ENCODE measurements at places on chromosomes 2 and 18.
A peak's percentile ranks its signal among the peaks of the same experiment; 100 is the strongest.

DNA sequence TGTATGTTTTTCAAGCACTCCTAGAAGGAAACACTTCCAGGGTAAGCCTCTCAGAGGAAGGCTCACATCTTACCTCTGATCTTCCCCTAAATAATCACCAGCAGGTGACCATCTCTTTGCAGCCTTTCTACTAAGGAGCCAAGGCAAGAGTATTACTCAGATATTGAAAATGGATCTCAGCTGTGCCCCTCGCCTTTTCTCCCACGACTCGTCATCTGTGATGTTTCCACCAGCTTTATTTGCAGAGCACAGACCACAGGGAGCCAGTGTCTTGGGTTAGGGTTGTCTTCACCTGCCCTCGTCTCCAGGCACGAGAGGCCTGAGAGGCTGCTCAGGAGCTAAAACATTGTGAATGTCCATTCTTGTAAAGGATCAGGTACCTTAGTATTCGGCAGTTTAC, 16.9 kb upstream of the SCLY start:
- DNase-seq: no peak

- no peak for DNase-seq
Observed at GRCh38 chr2:222228054-222228453, 70.7 kb downstream of the PAX3 start.

DNA sequence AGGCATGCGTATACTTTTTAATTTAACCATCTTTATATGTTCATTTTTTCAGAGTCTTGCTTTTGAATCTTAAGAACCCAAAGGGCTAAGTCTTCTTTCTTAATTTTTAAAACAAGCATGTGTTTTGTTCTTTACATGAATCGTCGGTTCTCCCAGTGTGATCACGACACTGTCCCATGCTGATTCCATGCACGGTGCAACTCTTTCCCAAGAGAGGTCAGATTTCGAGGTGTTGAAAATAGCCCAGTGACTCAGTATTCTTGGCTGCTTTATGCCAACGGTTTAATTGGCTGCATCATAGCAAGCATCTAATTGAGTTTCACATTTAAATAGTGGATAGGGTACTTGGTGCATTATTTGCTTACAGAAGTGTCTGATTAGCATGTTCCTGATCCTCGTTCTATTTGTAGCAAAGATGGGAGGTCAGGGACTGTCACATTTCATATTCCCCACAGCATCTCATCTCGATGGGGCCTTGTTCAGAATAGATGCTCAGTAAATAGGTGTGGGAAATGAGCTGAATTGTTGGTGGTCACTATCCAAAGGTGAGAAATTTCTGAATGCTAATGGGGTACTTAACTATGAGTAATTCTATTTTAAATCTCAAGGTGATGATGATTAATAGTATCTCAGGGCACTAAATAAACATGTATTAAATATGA, 2.8 kb downstream of the NPAS2 start:
- DNase-seq: no peak

- no peak for DNase-seq
Observed at GRCh38 chr2:100285691-100286090, 36.6 kb downstream of the LONRF2 start.

DNA sequence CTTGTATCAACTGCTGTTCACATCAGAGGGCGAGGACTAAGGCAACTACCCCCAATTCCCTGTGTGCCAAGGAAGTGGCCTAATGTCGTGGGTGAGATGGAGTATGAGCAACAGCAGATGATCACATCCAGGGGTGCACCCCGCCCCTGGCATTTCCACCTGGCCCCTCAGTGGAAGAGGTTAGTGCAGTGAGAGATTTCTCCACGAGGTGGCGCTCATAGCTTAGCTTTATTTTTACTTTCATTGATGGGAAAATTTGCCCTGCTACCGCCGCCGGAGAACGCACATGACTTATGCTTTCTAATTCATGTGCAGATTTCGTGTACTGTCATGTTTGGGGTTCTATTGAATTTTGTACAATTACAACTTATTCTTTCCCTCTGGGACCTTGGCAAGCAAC, 470.6 kb upstream of the MEX3C start:
- no peak for DNase-seq

DNA sequence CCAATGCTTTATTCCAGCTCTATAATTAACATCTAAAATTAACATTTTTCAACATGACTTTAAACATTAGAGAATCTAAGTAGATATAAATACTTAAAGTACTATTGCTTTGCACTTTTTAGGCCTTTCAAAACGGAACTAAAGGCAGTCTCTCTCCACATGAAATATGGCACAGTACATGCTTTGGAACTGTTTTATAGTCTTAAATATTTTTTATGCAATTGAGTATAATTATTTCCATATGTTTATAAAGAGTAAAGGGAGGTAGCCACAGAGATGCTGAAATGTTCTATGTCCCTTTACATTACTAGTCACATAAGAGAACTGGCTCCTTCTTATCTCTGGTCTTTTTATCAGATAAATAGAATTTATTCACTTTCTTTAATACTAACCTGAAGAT, 674.0 kb downstream of the PLCL1 start:
- DNase-seq: no peak

- no peak for DNase-seq
Observed at GRCh38 chr2:145751155-145751554, 1231.2 kb upstream of the ZEB2 start.

- no peak for DNase-seq
Observed at GRCh38 chr2:174971868-174972781, 33.1 kb downstream of the CHN1 start.

GRCh38 chr2:21131861-21132260, 8.1 kb downstream of the TDRD15 start:
- DNase-seq: no peak

DNA sequence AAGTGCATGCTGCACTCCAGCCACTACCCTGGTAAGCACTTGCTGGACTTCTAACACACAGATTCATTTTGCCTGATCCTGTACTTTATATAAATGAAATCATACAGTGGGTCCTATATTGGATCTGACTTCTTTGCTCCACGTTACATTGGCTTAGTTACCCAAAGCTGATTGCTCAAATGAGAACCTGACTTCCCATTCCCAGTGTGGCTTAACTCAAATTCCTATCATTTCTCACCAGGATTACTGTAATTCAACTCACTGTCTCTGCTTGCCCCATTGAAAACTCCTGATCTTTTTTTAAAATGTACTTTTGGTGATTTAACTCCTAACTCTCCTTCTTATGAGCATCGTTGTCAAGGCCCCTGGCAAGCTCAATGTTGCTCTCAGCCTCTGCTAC, 1.4 kb downstream of the RSAD2 start:
- DNase-seq: no peak

GRCh38 chr2:73028841-73029240, 42.7 kb downstream of the SFXN5 start:
- DNase-seq: no peak

GRCh38 chr2:64120008-64120407, 24.2 kb downstream of the PELI1 start:
- DNase-seq: no peak

- DNase-seq: no peak
Observed at GRCh38 chr18:48902023-48902855, 48.5 kb downstream of the SMAD7 start.

- no peak for DNase-seq
Observed at GRCh38 chr18:72412927-72413326, 131.2 kb downstream of the CBLN2 start.

DNA sequence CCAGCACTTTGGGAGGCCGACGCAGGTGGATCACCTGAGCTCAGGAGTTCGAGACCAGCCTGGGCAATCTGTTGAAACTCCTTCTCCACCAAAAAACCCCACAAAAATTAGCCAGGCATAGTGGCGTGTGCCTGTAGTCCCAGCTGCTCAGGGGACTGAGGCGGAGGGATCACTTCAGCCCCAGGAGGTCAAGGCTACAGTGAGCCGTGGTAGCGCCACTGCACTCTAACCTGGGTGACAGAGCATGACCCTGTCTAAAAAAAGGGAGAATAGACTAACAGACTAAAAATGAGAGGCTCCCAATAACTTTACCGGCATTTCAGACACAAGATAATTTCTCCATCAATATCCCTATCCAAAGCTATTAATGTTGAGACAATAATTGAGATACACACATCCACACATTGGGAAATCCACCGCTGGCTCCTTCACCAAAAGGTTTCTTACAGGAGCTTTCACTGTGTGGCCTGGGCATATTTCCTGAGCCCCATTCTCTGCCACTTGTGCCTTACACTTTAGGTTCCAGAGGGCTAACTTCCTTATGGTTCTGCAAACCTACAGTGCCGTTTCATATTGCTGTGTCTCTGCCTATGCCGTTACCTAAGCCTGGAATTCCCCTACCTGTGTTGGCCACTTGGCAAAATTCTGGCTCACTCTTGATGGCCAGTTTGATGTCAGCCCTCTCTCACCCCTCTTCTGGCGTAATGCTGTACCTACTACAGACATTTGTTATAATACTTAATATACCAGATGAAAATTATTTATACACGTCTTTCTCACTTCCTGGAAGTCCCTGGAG, 115.8 kb upstream of the ZFP36L2 start:
- no peak for DNase-seq

DNA sequence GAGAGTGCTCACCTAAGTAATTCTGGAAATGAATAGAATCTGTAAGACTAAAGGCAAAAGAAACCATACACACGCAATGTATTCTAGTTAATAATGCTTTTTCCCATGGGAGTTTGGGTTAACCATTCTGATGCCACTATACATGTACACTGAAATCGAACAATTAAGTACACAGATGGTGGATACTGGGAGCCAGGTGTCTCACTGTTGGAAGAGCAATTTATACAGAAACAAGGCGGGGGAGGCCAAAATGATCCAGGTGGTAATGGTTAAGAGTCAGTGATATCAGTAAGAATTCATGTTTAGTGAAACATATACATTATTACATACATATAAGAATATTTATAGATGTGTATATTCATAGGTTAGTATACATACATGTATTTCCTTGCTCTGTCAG, 67.2 kb downstream of the TMEM131 start:
- DNase-seq: no peak

DNA sequence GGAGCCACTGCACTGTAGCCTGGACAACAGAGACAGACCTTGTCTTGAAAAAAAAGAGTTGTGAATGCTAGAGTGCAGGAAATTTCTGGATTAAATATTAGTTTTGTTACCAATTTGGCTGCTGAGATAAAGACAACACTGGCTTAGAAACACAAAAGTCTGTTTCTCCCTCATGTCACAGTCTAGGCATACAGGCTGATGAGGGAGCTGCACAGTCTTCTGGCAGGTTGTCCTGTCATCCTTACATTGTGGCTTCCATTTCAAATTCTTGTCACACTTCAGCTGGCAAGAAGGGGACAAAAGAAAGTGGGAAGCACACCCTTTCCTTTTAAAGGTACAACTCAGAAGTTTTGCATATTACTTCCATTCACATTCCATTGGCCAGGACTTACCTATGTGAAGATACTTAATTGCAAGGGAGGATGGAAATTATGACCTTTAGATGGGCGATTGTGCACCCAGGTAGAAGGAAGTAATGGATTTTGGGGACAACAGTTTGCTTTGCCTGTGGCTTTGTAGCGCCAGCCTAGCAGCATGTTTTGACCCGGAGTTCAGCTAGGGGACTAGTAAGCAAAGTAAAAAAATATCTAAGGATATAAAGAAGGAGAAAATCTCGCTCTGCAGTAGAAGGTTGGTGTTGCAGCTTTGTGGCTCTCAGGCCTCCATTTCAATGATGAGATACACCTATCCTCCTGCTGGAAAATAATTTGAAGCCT, 55.9 kb downstream of the SPATS2L start:
- no peak for DNase-seq

- no peak for DNase-seq
Observed at GRCh38 chr18:7872569-7872968, 305.5 kb downstream of the PTPRM start.

- DNase-seq: peak; percentile 21
Observed at GRCh38 chr2:142131010-142131669, at the start of gene LRP1B. TSS of gene LRP1B (minus strand) at chr2:142131016. CDS start at chr2:142130729, 287 bp downstream.

GRCh38 chr2:216030216-216030615, 16.9 kb upstream of the MREG start:
- no peak for DNase-seq

DNA sequence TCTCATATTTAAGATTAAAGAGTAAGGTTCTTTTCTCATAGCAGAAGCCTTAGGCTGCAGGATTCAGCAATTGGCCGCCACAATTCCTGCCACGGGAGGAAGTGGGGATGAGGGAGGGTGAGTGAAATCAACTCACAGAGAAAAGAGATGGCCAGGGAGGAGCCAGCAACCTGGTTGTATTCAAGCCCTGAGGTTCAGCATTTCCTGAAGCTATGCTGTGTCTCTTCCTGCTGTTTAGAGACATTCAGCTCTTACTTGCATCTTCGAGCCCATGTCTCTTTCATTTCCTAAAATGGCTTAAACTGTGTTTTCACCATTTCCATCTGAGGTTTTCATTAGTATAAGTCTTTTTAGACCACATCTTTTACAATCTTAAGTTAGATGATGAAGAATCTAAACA, 522.6 kb downstream of the CNTNAP5 start:
- DNase-seq: no peak

DNA sequence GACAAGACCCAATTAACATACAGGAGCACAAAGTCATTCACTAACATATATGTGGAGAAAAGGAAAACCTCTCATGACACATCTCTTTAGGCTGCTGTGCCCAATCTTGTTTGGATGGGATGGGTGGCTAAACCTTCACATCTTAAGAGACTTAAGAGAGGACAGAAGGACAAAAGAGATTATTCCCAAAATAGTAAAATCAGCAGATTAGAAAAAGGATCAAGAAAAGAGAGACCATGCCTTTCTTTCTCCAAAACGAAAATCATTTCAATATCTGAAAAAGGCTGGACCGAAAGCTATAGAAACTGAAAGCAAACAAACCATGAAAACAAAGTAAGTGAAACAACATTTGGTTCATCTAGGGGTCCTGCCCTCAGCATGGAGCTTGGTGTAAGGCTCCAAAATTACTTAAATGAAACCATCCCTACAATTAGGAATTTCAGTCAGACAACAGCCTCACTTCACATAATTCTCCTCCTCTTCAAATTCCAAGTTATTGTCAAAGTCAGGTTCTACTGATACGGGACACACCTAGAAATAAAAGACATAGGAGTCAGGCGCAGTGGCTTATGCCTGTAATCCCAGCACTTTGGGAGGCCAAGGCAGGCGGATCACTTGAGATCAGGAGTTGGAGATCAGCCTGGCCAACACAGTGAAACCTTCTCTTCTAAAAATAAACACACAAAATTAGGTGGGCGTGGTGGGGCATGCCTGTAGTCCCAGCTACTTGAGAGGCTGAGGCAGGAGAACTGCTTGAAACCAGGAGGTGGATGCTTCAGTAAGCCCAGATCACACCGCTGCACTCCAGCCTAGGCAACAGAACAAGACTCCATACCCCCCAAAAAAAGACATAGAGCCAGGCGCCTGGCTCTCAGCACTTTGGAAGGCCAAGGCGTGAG, 5.2 kb downstream of the STARD7 start:
- DNase-seq: no peak

GRCh38 chr2:30611583-30611982, 164.5 kb downstream of the LCLAT1 start:
- DNase-seq: no peak

DNA sequence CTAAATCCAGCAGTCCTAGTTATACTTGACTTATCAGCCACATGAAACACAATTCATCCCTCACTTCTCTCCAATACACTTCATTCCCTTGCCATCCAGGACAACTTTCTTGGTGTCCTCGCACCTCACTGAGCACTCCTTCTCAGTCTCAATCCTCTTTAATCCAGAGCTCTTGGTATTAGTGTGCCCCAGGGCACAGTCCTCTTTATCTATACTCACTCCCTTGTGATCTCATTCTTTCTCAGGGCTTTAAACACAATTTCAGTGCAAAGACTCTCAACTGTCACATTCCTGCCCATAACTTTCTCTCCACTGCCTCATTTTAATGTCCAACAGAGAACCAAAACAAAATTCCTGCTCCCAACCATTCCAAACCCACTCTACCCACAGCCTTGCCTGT, 60.8 kb upstream of the SPOPL start:
- no peak for DNase-seq
